Type B pancreatic cell (in vitro differentiated cells): ENCODE measurements at places on chromosomes 2 and 18. TPM values are rescaled to one million over a fixed set of nuclear protein-coding genes. Genes with fewer than 3 reads are reported as not detected.

DNA sequence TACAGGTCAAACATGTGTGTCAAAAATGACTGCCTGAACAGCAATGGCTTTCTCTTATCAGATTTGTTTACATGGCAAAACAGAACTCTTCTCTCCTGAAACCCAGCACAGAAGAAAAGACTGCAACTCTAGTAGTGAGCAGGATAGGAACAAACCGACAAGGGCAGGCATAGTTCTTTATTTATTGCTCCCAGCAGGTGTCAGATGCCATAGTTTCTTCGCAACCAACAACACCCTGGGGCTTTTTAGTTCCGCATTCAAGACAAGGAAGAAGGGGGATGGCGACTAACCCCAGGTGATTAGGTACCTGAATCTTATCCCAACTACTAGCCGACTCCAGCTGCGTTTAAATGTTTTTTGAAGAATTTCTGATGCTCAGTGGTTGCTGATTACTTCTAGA, 367.5 kb upstream of the FIGN start:
- no peak for DNase-seq

- no peak for DNase-seq
Observed at GRCh38 chr18:73617981-73618380, 529.7 kb downstream of the FBXO15 start.

DNA sequence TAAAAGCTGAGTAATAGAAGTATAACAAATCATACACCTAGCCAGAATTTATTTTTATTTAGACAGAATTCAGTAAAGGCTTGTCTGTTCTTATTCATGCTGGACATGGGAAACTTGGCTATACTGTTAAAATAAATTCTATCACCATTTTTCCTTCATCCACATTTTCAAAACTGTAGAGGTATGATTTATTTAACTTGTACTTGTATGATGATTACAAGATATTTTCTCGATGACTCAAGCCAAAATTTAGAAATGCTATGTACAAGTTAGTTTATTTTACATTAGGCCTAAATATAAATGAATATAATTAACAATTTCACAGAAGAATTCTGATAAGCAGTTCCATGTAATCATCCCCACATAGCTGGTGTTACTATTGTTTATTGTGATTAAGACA, 194.8 kb upstream of the DOK6 start:
- DNase-seq: no peak

DNA sequence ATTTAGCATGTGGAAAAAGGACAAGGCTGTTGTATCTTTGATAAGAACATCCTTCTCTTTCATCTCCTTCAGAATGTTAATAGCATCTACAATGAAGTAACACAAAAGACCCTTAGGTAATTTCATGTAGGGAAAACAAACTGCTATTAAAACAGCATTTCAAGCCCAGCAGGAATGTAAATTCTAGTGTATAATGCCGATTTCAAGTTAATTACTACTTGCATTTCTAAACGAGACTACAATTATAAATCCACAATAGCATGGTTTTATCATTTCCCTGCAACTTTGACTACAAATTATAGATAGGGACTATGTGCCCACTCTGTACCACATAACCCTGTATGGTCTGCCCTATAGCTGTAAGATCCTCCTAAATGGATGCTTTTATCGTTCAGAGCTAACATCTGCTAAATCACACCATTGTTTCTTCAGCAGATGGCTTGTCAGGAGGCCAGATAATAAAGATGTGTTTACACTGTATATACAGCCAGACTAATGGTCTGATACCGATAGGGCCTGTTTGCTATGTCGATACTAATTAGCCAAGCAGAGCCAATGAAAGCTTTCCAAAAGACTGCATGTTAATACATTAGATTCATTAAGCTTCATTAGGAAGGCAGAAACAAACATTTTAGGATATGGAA, 51.9 kb downstream of the LRPPRC start:
- DNase-seq: no peak

Gene CLEC4F
- total RNA-seq: not detected in 2 replicates
